Inflammatory macrophage treated with lipopolysaccharide for 4 hours (primary cell): ENCODE measurements at places on chromosomes 2 and 18.

DNA sequence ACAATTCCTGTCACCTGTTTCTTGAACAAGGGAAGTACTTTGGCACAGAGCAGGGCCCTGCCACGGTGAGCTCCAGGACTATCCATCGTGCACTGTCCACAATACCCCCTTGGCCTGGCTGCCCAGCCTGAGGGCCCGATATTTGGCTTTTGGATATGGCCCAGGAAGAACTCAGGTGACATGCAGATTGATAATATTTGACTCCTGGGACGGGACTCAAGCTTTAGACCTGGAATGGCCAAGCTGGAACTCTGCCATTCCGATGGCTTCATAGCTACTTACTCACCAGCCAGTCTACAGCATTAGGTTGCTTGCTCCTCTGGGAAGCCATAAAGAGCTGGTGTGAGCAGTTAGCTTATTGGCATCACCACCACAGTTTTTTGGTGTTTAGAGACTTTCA, 26.6 kb downstream of the EML6 start:
- no peak for DNase-seq

DNA sequence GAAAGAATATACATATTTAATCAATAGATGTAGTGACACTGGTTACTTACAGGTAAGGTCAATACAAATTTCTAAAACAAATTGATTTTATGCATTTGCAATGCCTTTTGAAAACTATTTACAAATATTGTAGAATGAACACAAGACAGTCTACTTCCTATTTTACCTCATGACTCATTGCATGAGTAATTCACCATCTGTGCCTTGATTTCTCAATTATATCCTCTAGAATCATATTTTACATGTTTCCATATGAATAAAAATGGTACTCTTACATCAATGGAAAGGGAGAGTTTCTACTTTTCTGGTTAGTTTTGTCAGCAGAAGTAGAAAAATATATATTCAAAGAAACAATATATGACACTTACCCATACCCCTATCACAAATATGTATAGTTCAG, 203.8 kb upstream of the CDH7 start:
- DNase-seq, result peak; percentile 25

- no peak for DNase-seq
Measured at GRCh38 chr2:217412721-217413120, 552.9 kb upstream of the TNP1 start.

DNA sequence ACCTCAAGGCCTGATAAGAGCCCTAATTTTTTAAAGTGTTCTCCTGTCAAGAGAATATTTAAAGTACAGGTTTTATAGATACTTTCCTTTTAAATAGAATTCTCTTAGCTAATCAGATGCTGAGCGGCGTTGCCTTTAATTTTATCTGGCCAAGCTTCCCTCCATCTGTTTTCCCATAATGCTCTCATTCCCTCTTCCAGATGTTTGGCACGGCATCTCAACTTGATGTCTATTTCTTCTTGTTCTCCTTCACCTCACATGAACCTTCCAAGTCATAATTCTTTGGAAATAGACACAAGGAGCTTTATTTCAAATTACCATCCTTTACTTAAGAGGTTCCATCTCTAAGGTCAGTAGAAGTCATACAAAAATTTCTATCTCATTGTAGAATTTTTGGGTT, 76.1 kb upstream of the CPO start:
- no peak for DNase-seq

DNA sequence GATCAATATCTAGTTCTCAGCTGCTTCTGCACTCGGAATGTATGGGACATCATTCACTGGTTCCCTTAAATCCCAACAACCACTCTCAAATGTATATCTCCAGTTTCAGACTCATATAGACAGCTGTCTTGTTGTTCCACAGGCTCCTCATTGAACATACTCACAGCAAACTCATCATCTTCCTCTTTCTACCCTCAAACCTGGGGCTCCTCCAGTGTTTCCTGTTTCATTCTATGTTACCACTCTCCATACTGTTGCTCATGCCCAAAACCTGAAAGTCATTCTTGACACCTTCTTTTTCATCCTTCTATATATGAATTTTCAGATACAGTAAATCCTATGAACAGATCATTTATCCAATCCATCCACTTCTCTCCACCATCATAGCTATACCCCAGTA, 18.7 kb upstream of the REL start:
- DNase-seq, result peak; percentile 46
